ENCODE measurements at places on chromosomes 4 and X. TPM values are rescaled to one million over a fixed set of nuclear protein-coding genes. Genes with fewer than 3 reads are reported as not detected.

DNA sequence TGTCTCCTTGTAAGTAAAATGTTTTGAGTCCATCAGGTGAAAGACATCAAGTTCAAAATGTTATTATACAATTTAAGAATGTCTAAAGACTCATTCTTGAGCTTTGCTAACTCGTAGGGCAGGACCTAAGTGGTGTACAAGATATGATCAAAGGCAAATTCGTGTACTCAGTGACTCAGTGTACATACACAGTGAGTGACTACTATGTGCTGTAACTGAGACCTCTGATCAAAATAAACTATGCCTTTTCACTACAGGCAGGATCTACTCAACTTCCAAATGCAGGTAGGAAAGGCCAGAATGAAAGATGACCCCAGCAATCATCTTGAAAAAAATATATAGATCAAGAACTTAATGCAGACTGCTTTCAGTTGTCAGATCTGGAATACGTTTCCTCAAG, 49.9 kb downstream of the ADGRG2 start:
- DNase-seq, result no peak

DNA sequence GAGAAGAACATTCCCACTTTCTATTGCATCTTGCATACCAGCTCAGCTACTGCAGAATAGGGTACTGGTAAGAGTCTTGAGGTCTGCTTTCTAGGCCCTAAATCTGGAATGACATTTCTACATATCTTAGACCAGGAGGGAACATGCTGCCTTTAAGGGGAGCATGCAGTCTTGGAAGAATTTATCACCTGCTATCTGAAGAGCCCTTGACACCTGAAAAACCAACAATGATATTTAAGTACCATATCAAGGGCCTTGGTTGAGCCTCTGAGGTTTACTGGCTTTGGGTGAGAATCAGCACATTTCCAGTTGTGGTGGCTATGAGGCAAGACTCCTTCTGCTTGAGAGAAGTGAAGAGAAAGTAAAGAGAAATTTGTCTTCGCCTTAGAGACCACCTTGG, 436.8 kb upstream of the SPANXN1 start:
- no peak for DNase-seq

DNA sequence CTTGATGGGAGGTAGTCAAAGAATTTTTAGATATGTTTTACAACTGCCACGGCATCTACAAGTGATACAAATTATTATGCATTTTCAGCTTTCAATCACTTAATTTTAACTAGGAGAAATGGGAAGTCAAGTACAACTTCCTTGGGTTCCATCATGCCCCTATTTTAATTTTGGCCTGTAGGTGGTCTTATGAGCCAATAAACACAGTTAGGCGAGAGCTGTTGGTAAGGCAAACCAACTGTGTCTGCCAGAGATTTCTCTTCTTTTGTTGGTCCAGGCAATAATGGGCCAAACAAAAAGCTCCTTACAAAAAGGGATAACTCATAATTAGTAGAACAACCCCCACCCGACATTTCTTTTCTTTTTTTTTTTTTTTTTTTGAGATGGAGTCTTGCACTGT, 63.3 kb upstream of the ARX start:
- DNase-seq, result no peak

- DNase-seq, result no peak
These were observed 26.4 kb downstream of the GPM6B start for GRCh38 chrX:13790206-13791131.

Gene CORIN
- not detected for total RNA-seq

GRCh38 chr4:156894234-156894633, 77.4 kb downstream of the PDGFC start:
- DNase-seq, result no peak

DNA sequence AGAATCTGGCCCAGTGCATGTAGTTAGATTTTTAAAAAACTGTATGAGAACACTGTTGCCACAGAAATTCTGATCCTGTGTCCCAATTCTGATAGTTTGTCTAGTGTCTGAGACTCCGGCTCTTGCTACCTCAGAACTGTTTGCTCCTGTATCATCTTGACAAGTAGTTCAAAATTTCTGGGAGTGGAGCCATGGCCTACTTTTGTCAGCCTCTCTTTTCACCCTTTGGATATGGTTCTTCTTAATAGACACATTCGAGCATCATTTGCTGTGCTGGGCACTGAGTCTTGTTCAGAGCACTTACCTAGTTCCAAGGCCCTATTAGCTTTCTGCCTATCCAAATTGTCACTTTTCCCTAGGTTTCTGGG, 46.9 kb downstream of the ATP10D start:
- no peak for DNase-seq

- no peak for DNase-seq
These were observed 66.4 kb downstream of the DIPK2B start for GRCh38 chrX:45134315-45134731.

- DNase-seq, result no peak
These were observed 126.7 kb upstream of the VCX2 start for GRCh38 chrX:8297766-8298165.

DNA sequence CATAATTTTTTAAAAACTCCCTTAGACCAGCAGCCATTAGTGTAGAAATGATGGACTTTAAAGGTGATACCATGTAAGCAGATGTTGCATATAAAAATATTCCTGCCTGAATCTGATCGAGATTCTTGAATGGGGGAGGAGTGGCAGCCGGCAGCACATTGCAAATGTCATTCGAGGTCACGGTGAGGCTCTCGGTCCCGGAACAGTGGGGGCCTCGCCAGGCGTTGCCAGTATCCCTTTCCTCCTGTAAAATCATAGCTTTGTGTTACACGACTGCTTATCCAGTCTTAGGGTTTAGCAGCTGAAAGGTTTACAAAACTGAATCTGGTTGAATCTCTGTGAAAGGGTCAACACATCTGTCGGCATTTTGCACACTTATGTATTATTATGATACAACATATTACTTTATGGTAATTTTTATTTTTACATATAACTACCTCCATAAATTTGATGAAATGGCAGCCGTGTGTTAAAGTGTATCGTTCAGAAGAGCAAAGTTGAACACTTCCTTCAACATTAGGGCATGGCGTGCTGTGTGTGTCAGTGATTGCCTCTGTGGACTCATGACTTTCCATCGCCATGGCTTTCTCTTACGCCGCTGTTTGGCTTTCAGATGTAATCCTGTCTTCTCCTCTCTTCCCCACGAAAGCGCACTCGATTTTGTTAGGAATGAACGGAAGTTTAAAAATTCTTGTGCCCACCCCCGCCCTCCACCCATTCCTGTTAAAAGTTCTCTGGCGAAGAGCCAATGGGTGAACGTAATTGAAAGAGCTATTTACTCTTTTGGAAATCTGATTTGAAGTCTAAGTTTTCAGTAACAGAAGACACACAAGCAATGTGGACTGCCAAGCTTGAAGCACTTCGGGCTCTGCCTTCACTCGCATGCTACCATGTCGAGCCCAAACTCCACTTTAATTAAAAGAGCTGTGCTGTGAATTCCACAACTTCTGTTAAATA, 114.8 kb downstream of the STOX2 start:
- DNase-seq, result no peak

GRCh38 chrX:14194711-14195110, 165.0 kb upstream of the GEMIN8 start:
- no peak for DNase-seq

Gene PNMA6A
- total RNA-seq, result not detected

Gene RAP1GDS1
- 15.6 TPM for total RNA-seq

DNA sequence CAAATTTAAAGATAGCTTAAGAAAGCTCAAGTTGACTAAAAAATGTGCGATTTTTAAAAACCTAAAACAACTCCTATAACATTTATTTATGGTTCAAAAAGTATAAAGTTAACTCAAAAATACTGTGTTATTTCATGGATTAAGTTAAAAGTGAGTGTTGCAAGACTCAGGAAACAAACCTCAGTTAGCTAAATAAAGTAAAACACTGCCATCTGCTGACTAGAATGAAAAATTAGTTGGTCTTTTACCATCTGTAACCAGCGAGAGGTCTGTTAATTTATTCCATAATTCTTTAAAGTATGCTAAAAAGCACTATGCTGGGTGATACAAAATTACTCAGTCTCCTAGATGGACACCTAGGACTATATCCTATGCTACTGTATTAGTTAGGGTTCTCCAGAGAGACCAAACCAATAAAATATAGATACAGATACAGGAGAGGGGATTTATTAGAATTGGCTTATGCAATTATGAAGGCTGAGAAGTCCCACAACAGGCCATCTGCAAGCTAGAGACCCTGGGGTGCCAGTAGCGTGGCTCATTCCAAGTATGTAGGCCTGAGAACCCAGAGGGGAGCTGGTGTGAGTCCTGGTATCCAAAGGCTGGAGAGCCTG, 4.9 kb upstream of the WDFY3 start:
- no peak for DNase-seq

Gene CXorf51A
- total RNA-seq, result not detected

Gene EMCN
- not detected for total RNA-seq

DNA sequence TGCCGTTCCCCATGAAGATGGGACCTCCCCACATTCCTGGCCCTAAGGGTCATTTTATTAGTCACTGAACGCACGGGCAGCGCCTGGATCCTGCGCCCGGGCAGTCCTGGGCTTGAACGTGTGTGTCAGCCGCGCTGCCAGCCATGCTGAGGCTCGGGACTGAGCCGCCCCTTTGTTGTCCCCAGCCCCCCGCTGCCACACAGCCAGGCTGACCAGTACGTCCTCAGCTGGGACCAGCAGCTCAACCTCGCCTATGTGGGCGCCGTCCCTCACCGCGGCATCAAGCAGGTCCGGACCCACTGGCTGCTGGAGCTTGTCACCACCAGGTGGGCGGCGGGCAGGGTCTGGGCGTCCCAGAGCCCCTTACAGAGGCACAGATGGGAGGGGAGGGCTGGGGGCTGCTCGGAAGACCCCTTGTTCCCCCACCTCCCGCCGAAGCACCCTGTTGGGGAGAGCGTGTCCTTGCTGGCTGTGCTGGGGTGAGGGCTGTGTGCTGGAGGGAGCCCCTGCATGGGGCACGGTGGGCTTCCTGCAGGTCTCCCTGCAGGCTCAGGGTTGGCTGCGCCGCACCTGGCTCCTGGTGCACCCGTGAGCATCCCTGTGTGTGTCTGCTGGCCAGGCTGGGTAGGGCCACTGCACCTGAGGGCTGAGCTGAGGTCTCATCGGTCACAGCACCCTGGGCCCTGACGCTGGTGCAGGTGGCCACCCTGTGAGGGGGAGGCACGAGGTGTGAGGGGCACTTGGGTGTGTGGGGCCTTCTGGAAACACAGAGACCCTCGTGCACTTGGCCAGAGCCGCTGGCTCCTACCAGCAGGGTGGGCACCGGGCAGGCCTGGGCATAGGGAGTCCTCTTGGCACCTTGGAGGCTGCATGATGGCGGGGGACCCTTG, 1.0 kb downstream of the IDUA start:
- DNase-seq, result no peak

GRCh38 chrX:144809025-144809424, 438.3 kb upstream of the SPANXN1 start:
- DNase-seq, result no peak

- no peak for DNase-seq
These were observed 52.3 kb upstream of the PDLIM3 start for GRCh38 chr4:185587427-185588161.

Gene MMRN1
- total RNA-seq, result not detected

GRCh38 chr4:82034878-82035277, 338.9 kb downstream of the HNRNPD start:
- no peak for DNase-seq

DNA sequence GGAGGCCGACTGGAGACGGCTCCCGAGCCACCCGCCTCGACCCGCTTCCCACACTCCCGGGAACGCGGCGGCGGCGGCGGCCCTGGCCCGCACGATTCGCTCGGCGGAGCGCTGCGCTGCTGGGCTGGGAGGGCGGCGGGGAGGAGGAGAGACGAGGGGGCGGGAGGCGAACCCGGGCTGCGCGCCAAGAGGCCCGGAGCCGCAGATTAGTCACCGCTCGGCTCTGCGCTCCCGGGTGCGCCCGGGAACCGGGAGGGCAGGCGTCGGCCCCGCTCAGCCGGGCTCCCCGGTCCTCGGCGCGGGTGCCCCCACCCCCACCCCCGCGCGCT, 11.2 kb upstream of the BCOR start:
- peak; percentile 78 for DNase-seq

DNA sequence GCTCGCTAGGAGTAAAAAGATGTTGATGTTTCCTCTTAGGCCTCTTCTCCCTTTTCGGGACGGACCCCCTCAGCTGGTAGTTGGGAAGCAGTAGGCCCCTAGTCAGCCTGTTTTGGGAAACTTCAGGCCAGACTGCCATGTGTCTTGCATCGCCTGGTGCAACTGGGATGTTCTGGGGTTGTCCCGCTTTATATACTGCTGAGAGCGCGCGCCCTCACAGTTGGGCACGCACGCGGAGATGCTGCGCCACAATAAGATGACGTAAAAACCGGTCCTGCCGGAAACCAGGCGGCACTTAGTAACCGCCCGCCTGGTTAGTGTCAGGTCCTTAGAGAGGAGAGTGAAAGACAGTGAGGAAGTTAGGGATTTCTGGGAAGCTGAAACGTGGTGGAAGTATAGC, 231.3 kb upstream of the CT83 start:
- no peak for DNase-seq

Gene TRMT10A
- total RNA-seq, result 1.5 TPM

- DNase-seq, result no peak
These were observed 55.8 kb upstream of the POU4F2 start for GRCh38 chr4:146582864-146583263.

DNA sequence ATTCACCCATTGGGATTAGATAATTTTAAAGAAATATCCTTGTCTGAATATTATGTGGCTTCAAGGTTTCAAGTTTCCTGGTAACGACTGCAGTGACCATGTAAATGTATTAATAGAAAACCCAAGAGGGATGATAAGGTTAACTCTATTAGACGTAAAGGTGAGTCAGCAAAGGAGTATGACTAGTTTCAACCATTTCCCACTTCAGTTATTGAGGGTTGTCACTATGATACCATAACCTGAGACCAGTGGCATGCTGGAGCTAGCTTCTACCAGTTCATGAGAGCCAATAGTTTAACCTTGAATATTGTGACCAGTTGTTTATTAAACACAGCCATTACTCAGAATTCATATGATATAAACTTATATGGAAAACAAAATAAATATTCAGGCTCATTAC, 270.1 kb downstream of the TMA16 start:
- DNase-seq, result no peak

DNA sequence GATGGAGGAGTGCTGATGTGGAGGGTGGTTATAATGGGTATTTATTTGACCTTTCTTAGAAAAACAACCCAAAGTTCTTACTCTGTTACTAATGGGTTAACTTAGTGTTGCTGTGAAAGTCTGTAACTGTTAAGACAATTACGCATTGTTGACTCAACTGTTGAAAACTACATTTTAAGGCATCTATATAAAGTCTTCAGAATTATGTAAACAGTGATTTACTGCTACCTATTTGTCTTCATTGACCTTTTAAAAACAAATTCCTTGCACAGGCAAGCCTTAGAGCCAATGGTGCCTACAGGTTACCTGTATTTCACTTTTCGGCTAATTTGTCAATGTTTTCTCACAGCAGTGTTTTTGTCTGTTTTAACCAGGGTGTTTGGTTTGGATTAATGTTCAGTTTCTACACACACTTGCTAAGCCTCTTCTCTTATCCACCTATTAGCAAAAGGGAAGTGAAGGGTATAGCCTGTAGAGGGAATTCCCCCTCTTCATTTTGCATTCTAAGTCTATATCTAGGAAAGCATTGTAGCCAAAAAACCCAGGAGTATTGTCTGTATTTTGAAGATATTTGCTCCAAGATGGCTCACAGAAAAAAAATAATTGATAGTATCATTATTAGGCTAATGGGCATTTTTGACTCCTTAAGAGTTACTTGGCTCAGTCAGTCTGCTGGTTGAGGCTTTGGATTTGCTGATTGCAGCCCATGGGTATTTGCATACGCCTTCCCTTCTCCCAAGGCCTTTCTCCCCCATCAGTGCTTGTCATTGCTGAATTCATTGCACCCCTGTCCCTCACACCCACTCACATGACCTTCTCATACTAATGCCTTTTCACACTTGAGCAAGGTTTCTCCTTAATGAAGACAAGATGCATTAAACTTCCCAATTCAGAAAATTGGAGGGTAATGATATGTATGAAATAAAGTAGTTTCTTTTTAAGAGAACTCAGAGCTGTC, 30.5 kb downstream of the AFF1 start:
- DNase-seq, result no peak

Gene FAM47A
- not detected for total RNA-seq

All from CD8-positive, alpha-beta T cell (primary cell).